ENCODE measurements at places on chromosomes 2 and 18. TPM values are rescaled to one million over a fixed set of nuclear protein-coding genes. Genes with fewer than 3 reads are reported as not detected.

GRCh38 chr2:182379241-182379640 lies 47.6 kb downstream of the PDE1A start:
- no peaks in the 10 kb centered on the region for H3K27me3 ChIP-seq
- no peak overlapping the region for H3K4me3 ChIP-seq

GRCh38 chr2:160747501-160748170 lies 254.0 kb upstream of the RBMS1 start:
- peaks cover 21% of the 10 kb centered on the region for H3K27me3 ChIP-seq
- H3K4me3 ChIP-seq: no peak overlapping the region
- no peak overlapping the region for H3K27ac ChIP-seq
- no peaks in the 10 kb centered on the region for H3K4me1 ChIP-seq

The ATP5MC3 gene
- total RNA-seq: 416 TPM

The EPHA4 gene
- total RNA-seq: 13.8 TPM

GRCh38 chr2:11133936-11134320 lies 21.3 kb upstream of the SLC66A3 start:
- H3K4me3 ChIP-seq: no peak overlapping the region
- no peaks in the 10 kb centered on the region for H3K36me3 ChIP-seq
- H3K4me1 ChIP-seq: no peaks in the 10 kb centered on the region
- H3K27me3 ChIP-seq: peaks cover 4% of the 10 kb centered on the region

DNA sequence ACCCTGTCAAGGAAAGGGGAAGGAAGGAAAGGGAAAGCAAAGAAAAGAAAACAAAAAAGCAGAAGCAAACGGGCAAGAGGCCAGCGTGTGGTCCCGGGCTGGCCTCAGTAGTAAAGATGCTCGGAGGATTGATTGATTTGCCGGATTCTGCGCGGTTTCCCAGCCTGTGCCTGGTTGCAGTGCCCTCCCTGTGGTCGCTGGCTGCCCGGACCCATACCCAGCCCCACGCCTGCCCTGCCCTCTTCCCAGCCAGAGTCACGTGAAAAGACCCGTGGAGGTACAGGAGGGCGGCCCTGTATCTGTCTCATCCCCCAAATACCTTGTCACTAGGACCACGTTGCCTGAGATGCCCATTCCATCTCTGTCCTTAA lies 55.1 kb upstream of the IMP4 start:
- H3K27me3 ChIP-seq: peaks cover 7% of the 10 kb centered on the region
- no peaks in the 10 kb centered on the region for H3K36me3 ChIP-seq
- no peaks in the 10 kb centered on the region for H3K4me1 ChIP-seq
- no peak for ATAC-seq
- H3K27ac ChIP-seq: no peak overlapping the region
- H3K4me3 ChIP-seq: no peak overlapping the region

DNA sequence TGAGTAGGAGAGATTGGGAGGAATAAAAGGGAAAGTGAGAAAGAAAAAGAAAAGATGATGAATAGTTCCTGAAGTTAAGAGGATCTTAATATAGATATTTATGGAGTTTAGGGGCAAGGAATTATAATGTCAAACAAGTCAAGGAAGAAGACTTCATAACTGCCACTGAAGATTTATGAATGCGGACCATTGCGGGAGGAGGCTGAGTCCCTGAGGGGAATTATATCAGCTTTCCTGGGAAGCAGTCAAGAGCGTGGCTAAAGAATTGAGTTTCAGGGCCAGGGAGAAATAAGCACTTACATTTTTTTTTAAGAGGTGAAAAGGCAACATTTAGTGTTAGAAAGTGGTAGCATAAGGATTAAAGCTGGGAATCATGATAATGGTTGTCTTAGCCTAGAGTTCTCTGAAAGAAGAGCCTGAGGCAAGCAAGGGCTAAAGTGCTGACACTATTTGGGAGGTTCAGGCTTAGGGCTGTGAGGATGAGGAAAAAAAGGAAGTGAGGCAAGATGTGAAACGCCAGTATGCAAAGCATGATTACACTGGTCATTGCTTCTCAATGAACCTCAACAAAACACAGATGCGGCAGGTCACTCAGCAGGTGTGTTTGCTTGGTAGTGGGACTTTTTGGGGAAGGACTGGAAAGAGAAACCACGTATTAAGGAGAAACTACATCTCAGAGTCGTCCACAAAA lies 217.1 kb downstream of the SLC4A3 start:
- no peaks in the 10 kb centered on the region for H3K4me1 ChIP-seq
- H3K36me3 ChIP-seq: no peaks in the 10 kb centered on the region
- H3K27me3 ChIP-seq: peaks cover 13% of the 10 kb centered on the region
- H3K4me3 ChIP-seq: no peak overlapping the region

Measured in activated T-helper 17 cell treated with anti-CD3 and anti-CD28 coated beads, Interleukin-2, amount 50 U/mL, for 72 hours (primary cell).